ENCODE measurements at places on chromosomes 1 and 21. TPM values are rescaled to one million over a fixed set of nuclear protein-coding genes. Genes with fewer than 3 reads are reported as not detected.

The UBL4B gene
- not detected for total RNA-seq

GRCh38 chr1:197302775-197303174 is 34.7 kb downstream of the CRB1 start:
- H3K27me3 ChIP-seq: no peaks in the 10 kb centered on the region
- DNase-seq: no peak
- H3K27ac ChIP-seq: no peak overlapping the region
- H3K4me3 ChIP-seq: no peak overlapping the region
- H3K4me1 ChIP-seq: no peaks in the 10 kb centered on the region

DNA sequence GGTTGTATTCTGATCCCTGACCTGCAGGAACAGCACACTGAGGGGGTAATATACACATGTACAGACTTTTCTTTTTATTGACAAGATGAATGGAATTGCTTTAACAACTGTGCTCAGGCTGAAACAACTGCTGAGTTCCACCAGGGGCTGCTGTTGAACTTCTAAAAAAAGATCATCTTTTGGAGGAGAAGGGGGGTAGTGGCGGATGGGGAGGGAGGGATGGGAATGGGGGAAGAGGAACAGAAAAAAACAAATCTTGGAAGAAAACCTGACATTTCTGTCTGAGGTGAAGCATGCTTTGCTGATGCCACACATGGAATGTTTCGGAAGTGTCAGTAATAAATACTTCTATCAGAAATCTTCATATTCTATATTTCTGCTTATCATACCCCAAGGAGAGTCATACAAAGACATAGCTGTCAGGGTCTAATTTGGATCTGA is 75.0 kb downstream of the RWDD3 start:
- no peak overlapping the region for H3K4me3 ChIP-seq
- H3K4me1 ChIP-seq: no peaks in the 10 kb centered on the region
- no peaks in the 10 kb centered on the region for H3K36me3 ChIP-seq
- peak; percentile 59 for DNase-seq

DNA sequence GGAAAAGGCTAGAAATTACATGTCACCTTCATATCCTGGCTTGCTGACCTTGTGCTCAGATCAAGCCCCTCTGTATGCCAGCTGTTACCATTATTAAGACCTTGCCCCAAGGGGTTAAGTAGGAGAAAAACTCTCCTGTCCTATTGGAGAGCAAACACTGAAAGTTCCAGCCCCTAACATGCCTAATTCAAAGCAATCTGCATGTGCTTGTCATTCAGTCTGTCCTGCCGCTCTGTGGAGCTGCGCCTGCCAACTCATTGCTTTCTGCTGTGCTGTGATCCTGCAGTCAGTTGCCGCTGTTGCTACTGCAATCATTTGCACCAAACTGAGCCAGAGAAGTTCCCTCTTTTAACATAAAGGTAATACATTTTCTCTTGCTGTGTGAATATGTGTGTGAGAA is 113.4 kb downstream of the DISP1 start:
- DNase-seq: no peak
- H3K4me1 ChIP-seq: no peaks in the 10 kb centered on the region
- no peaks in the 10 kb centered on the region for H3K36me3 ChIP-seq

DNA sequence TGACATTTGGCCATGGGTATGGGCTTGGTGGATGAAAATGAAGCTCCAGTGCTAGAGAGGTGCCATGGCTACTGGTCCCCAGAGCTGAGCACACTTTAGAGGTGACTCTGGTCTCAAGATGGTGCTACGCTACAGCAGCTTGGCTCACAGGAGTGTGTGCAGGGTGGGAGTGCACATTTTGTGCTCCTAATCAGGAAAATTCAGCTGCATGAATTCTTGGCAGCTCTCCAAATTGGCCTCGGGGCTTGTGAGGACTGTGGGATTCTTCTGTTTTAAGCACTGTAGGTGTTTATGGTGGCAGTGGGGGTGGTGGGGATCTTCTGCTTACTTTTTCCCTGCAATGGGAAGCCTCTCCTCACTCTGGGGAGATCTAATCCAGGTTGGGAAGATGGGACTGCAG is 17.3 kb upstream of the TIPRL start:
- H3K4me1 ChIP-seq: peaks cover 9% of the 10 kb centered on the region
- no peak overlapping the region for H3K4me3 ChIP-seq
- H3K36me3 ChIP-seq: no peaks in the 10 kb centered on the region
- no peaks in the 10 kb centered on the region for H3K27me3 ChIP-seq
- no peak overlapping the region for H3K27ac ChIP-seq

The CHIA gene
- total RNA-seq: not detected

The IFI44L gene
- 0.18 TPM for total RNA-seq

- no peak overlapping the region for H3K4me3 ChIP-seq
- no peak for DNase-seq
- H3K36me3 ChIP-seq: peaks cover 16% of the 10 kb centered on the region
- no peaks in the 10 kb centered on the region for H3K4me1 ChIP-seq
- H3K27ac ChIP-seq: no peak overlapping the region
- no peaks in the 10 kb centered on the region for H3K27me3 ChIP-seq
These were observed 56.6 kb downstream of the SMYD2 start for GRCh38 chr1:214337511-214337910.

The MX1 gene
- 0.78 TPM for total RNA-seq

GRCh38 chr1:1282998-1283397 is 2.8 kb downstream of the SCNN1D start:
- no peaks in the 10 kb centered on the region for H3K36me3 ChIP-seq
- no peak overlapping the region for H3K27ac ChIP-seq
- no peak for DNase-seq
- H3K27me3 ChIP-seq: peaks cover 25% of the 10 kb centered on the region
- no peak overlapping the region for H3K4me3 ChIP-seq
- no peaks in the 10 kb centered on the region for H3K4me1 ChIP-seq

DNA sequence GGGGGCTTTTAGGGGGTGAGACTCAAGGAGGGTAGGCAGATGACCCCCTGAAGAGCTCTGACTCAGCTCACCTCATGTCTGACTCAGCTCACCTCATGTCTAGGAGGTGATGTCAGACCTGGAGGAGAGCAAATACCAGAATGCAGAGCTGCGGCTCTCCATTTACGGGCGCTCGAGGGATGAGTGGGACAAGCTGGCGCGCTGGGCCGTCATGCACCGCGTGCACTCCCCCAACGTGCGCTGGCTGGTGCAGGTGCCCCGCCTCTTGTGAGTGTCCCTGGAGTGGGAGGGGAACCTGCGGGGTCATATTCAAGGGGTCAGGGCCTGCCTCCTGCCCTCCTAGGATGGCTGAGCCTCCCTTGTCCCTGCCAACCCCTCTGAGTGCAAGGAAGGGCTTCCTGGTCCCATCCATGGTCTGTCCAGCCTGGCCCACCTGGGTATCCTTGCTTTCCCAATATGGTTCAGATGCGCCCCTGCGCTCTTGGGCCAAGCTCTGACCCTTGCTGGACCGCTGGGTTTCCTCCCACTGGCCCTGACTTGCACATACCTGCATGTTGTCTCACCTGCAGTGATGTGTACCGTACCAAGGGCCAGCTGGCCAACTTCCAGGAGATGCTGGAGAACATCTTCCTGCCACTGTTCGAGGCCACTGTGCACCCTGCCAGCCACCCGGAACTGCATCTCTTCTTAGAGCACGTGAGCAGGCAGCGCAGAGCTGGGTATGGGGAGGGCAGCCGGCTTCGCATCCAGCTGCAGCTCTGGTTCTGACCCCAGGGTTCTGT is 9.1 kb downstream of the AMPD2 start:
- H3K4me3 ChIP-seq: no peak overlapping the region
- peaks cover 53% of the 10 kb centered on the region for H3K4me1 ChIP-seq
- no peak for DNase-seq

DNA sequence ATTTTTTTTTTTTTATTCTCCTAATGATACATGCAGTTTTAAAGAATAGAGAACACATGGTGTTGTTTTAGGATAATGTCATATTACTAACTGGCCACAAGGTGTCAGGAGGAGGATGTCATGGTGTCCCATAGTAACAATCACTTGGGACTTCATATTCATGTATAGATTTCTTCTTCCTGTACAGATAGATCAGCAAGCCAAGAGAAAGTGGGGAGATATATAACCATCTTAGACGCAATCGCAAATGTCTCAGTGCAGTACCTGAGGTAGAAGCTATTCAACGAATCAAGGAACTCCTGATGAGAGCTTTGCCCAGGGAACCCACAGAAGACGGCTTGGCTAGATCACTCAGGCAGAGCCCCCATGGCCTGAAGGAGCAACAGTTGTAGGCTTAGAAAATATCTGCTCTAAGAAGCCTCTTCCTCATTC is 12.3 kb downstream of the OR2T11 start:
- H3K36me3 ChIP-seq: no peaks in the 10 kb centered on the region
- no peaks in the 10 kb centered on the region for H3K4me1 ChIP-seq
- peak; percentile 6 for DNase-seq
- no peak overlapping the region for H3K4me3 ChIP-seq

- H3K4me3 ChIP-seq: no peak overlapping the region
- H3K27me3 ChIP-seq: no peaks in the 10 kb centered on the region
- DNase-seq: peak; percentile 73
- H3K36me3 ChIP-seq: no peaks in the 10 kb centered on the region
These were observed 15.7 kb upstream of the PDXK start for GRCh38 chr21:43703035-43703880.

- H3K27ac ChIP-seq: no peak overlapping the region
- DNase-seq: no peak
- no peaks in the 10 kb centered on the region for H3K36me3 ChIP-seq
- no peak overlapping the region for H3K4me3 ChIP-seq
These were observed 138.2 kb upstream of the SPAG17 start for GRCh38 chr1:118323246-118323645.

GRCh38 chr1:17032741-17033140 is 21.0 kb upstream of the ATP13A2 start:
- H3K27ac ChIP-seq: no peak overlapping the region
- H3K27me3 ChIP-seq: no peaks in the 10 kb centered on the region
- H3K4me1 ChIP-seq: no peaks in the 10 kb centered on the region

The C4BPA gene
- total RNA-seq: 0.18 TPM

DNA sequence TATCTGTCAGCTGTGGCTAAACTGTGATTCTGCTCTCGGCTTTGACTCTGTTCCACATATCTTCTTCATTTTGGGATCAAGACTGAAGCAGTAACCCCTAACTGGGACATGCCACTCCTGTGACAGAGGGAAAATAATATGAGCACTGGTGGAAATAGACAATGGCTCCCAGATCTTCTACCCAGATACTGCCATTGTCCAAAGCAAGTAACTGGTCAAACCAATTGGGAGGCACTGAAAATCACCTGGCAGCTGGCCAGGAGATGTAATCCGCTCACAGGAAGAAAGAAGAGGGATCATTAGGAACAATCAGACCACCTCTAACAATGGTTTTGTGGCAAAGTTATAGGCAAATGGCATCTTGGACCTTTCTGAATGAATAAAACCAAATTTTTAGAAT is 10.7 kb downstream of the SNX7 start:
- H3K36me3 ChIP-seq: no peaks in the 10 kb centered on the region
- no peaks in the 10 kb centered on the region for H3K27me3 ChIP-seq
- no peaks in the 10 kb centered on the region for H3K4me1 ChIP-seq
- DNase-seq: no peak
- H3K4me3 ChIP-seq: no peak overlapping the region
- no peak overlapping the region for H3K27ac ChIP-seq

The TRAF3IP3 gene
- total RNA-seq: 0.80 TPM

- no peak overlapping the region for H3K4me3 ChIP-seq
- peak; percentile 58 for DNase-seq
- no peaks in the 10 kb centered on the region for H3K27me3 ChIP-seq
- peaks cover 15% of the 10 kb centered on the region for H3K4me1 ChIP-seq
- peaks cover 76% of the 10 kb centered on the region for H3K36me3 ChIP-seq
These were observed 7.4 kb downstream of the HDAC1 start for GRCh38 chr1:32299327-32299726.

The SLAMF8 gene
- not detected for total RNA-seq

- no peaks in the 10 kb centered on the region for H3K36me3 ChIP-seq
- H3K4me1 ChIP-seq: no peaks in the 10 kb centered on the region
- H3K27me3 ChIP-seq: peaks cover 2% of the 10 kb centered on the region
- H3K4me3 ChIP-seq: no peak overlapping the region
These were observed 181.8 kb upstream of the EDN2 start for GRCh38 chr1:41665962-41666917.

DNA sequence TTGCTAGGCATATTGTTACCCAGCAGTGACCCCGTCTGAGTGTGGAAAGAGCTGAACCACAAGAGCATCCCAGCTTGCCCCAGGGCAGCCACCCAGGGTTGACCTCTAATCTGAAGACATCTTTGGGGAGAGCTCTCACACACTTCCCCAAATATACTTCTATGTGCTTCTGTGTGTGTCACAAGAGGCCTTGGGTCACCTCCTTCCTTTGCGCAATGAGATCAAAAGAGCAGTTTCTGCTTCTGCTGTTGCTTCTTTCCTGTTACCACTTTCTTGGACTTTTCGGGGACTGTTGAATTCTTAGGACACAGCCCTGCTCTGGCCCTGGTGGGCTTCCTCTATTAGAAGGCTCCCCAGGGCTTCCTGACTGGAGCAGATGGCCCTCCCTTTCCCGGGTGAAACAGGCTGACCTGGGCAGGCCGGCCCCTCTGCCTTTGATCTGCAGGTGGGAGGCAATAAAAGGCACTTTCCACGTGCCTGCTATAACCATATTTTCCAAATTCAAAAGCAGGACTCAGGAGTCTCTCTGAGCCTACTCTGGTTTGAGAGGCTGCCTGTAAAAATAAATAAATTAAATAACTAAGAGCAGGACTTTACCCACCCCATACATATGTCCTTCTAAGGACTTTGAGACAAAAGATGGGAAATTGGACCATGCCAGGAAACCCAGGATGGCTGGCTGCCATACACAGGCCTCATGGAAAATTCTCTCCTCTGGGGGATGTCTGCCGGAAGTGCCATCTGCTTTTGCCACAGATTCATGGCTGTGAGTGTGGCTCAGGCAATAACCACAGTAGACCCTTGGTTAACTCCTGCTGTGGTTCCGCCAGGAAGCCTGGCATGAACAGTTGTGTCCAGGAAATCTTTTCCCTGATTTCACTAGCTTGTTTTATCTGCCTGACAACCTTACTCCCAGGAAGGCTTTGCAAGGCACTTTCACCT is 28.3 kb upstream of the RCSD1 start:
- H3K36me3 ChIP-seq: no peaks in the 10 kb centered on the region
- H3K27ac ChIP-seq: peak overlapping the region; percentile 59
- peak; percentile 46 for DNase-seq
- H3K4me1 ChIP-seq: peaks cover 22% of the 10 kb centered on the region
- no peak overlapping the region for H3K4me3 ChIP-seq

The MAP10 gene
- 0.69 TPM for total RNA-seq
